ENCODE measurements at places on chromosomes 12 and 14.

GRCh38 chr14:95490727-95491451, 25.6 kb downstream of the SYNE3 start:
- DNase-seq = no peak

GRCh38 chr14:24179294-24179960, 7.5 kb downstream of the REC8 start:
- DNase-seq = no peak

- DNase-seq = peak; percentile 82
Measured at GRCh38 chr12:25725931-25726330, 172.8 kb upstream of the LMNTD1 start.

- DNase-seq = no peak
Measured at GRCh38 chr12:41011939-41012338, 176.2 kb upstream of the PDZRN4 start.

GRCh38 chr12:120132863-120133385, 16.4 kb upstream of the RAB35 start:
- DNase-seq = no peak

DNA sequence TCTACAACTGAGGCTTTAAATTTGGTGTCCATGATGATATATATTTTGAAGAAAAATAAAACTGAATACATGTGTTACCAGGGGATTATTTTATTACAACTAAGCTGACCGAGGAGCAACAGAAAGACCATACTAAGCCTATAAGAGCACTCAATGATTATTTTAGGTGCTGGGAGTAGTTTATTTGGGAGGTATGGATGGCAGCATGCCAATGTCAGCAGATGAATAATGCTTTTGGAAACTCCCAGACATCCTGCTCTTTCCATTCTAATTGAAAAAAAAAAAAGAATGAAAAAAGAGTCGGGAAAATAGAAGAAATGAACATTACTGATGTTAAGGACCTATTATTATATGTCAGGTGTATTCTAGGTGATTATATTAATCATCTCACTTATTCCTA, 441.2 kb downstream of the BTG1 start:
- DNase-seq = peak; percentile 25

DNA sequence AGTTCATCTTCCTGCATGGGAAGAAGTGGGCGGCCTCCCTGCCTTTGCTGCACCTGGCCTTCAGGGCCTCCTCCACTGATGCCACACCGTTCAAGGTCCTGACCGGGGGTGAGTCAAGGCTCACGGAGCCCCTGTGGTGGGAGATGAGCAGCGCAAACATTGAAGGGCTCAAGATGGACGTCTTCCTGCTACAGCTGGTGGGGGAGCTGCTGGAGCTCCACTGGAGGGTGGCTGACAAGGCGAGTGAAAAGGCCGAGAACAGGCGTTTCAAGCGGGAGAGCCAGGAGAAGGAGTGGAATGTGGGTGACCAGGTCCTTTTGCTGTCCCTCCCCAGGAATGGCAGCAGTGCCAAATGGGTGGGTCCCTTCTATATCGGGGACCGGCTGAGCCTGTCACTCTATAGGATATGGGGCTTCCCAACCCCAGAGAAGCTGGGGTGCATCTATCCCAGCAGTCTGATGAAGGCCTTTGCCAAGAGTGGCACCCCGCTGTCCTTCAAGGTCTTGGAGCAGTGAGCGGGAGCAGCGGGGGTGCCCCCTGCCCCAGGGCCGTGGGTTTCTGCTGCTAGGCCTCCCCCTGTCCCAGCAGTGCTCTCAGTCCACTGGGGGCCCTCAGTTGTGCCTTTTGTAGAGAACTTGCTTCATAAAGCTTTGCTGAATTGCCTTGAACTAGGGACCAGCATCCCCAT, 12.4 kb downstream of the CBLN3 start:
- DNase-seq = no peak
